ENCODE measurements at places on chromosomes 4 and X.

GRCh38 chr4:122673252-122673651, 52.4 kb upstream of the IL21 start:
- DNase-seq = no peak

- DNase-seq = no peak
Measured at GRCh38 chrX:4668802-4669536, 955.5 kb upstream of the PRKX start.

DNA sequence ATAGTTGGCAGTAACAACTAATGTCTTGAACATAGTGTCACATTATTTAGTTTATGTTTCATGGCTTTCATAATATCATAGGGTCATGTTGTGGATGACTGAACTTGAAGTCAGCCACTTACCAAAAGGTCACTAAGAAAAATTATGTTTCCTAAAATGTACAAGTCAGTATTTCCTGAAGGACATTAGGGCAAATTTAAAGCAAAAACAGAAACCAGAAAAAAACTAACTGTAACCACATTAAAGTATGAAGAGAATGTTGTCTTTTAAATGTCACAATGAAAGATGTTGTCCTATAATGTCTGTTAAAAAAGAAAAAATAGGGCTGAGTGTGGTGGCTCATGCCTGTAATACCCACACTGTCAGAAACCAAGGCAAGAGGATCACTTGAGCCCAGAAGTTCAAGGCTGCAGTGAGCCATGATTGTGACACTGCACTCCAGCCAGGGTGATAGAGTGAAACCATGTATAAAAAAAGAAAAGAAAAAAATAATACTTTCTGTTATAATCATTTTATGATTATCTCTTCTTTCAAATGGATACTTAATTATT, 55.8 kb downstream of the HHIP start:
- DNase-seq = no peak

- no peak for DNase-seq
Measured at GRCh38 chrX:138929926-138930582, 218.5 kb upstream of the FGF13 start.

- DNase-seq = no peak
Measured at GRCh38 chr4:2621419-2621818, 85.0 kb downstream of the FAM193A start.

All from retinal pigment epithelial cell (primary cell).